ENCODE measurements at places on chromosomes 5 and 9.
A peak's percentile ranks its signal among the peaks of the same experiment; 100 is the strongest.

GRCh38 chr5:177429248-177430040, 3.0 kb downstream of the GRK6 start:
- DNase-seq = peak; percentile 81

DNA sequence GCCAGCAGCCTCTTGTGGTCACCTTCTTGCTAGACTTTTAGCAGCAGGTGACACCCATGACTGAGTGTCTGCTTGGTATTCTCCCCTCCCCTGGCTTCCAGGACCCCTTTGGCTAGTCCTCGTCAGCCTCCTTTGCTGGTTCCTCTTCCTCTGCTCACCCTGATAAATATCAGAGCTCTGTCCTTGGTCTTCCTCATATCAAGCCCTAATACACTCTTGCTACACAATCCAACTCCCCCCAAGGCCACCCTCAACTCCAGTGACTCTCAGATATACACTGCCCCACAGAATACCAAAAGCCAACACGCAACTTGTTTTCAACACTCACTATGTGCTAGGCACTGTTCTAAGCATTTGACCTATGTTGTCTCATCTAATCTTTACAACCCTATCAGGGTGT, 30.3 kb upstream of the LCP2 start:
- no peak for DNase-seq

DNA sequence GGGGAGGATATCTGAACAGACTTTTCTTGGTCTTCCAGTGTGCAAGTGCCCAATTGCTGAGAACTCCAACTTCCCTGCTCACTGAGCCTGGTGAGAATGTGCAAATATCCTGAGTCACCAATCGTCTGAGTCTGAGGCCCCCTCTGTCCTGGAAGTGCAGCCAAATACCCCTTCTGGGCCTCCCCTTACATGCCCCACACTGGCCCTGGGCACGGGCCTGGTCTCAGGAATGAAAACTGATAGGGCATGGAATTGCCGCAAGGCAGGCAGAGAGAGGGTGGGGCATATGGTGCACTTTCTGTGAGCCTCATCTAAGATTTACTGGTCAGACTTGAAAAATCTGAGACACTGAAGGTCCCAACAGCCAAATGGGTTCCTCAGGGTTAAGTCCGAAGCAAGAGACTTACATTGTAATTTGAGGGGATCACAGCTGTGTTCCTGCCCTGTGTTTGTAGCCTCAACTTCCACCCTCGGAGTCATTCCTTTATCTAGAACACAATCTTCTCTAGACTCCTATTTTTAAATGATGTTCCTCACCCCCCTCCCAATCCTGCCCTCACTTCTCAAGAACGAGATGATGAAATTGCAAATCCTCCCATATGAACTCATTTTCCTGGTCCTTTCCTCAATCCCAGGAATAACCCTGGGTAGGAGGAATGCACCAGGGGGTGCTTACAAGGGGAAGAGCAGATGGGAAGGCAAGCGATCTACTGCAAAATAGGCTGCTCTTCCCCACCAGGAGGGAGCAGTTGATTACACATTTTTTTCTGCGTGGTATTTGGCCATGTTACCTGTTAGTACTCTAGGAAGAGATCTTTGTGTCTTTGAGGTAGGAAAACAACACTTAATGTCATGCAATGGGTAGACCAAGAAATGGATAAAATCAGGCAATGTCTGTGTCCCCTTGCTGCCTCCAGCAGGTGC, 34.6 kb upstream of the ARHGAP26 start:
- no peak for DNase-seq

GRCh38 chr9:8890695-8891094, 1091.1 kb upstream of the DMAC1 start:
- no peak for DNase-seq

- no peak for DNase-seq
Measured at GRCh38 chr5:93746406-93747056, 5.1 kb upstream of the POU5F2 start.

- DNase-seq = no peak
Measured at GRCh38 chr5:35884773-35885172, 28.1 kb downstream of the IL7R start.

GRCh38 chr9:131703697-131704096, 36.2 kb downstream of the RAPGEF1 start:
- DNase-seq = no peak

DNA sequence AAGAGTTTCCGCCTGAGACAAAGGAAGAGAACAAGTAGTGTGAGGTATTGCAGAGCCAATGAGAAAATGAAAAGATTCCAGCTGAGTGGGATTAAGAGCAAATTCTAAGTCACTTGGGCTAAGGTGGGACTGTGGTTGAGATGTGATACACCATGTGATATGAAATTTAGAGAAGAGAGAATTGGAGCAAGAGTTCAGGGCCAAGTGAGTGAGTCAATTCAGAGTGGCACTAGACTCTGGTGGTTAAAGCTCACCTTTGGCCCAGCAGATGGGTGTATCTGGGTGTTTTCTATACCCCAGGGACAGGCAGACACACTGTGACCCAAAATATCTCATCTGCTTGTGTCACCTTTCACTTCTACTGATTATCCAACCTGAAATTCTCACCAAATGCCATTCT, 368.1 kb downstream of the KCNN2 start:
- DNase-seq = no peak

GRCh38 chr5:1495525-1495897, 28.2 kb downstream of the LPCAT1 start:
- no peak for DNase-seq

- no peak for DNase-seq
Measured at GRCh38 chr9:37970301-37971107, 66.6 kb upstream of the SLC25A51 start.

- DNase-seq = no peak
Measured at GRCh38 chr5:60568646-60569045, 131.3 kb downstream of the DEPDC1B start.

GRCh38 chr5:172626031-172626581, 15.0 kb upstream of the NEURL1B start:
- no peak for DNase-seq

DNA sequence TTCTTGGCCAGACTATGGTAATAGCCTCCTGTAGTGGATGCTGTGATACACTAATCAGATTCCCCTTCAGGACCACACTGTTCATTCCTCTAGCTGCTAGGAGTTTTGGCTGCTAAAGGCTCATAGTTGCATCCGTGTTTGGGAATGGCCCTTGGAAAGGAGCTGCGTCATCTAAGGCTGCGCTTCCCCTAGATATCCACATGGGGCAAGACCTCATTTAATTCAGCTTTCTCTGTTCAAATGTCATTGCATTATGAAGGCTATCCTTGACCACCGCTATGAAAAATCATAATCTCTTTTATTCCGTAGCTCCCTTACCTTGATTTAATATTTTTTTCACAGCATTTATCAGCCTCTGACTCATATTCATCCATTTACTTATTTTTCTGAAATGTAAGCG, 258.3 kb upstream of the NR4A3 start:
- DNase-seq = no peak

DNA sequence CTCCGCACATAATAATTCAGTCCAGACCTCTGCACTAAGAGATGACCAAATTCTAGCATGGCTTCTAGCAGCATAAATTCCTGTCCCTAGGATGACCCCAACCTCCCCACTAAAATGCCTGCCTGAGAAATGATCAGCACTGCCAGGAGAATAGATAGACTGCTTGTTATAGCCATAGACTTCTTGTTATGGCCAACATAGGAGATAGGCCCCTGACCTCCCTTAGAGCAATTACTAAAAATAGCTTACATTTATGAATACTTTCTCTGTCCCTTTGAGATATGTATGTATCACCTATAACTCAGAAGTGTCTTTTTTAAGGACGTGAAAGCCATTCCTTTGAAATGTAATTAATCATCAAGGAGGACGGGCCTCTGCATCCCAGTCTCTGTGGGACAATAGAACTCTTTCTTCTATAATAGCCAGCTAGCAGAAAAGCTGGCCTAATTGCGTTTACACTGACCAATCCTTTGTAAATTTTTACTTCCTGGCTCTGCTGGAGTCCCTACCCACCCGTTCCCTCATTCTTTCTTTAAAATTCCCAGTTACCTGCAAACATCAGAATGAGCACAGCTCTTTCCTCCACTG, 1002.7 kb downstream of the CDH18 start:
- DNase-seq = no peak

GRCh38 chr9:137875846-137876245, 1.7 kb upstream of the CACNA1B start:
- no peak for DNase-seq

GRCh38 chr5:117255211-117256027, 680.8 kb upstream of the SEMA6A start:
- no peak for DNase-seq

DNA sequence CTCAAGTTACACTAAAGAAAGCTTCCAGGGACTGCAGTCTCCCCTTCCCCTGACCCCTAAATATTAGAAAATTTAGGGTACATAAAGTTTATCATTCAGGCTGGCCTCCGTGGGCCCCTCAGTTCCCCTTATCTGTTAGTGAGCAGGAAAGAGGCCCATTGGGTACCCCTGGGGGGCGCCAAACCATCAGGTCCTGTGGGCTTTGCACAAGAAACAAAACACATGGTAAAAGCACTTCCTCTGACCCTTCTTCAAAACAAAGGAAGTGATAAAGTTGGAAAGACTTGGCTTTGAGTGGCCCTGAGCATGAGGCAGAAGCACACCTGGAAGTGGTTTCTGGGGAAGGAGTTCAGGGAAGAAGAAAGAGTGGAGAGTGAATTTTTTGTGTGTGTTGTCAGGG, 213.0 kb downstream of the SMARCA2 start:
- no peak for DNase-seq

DNA sequence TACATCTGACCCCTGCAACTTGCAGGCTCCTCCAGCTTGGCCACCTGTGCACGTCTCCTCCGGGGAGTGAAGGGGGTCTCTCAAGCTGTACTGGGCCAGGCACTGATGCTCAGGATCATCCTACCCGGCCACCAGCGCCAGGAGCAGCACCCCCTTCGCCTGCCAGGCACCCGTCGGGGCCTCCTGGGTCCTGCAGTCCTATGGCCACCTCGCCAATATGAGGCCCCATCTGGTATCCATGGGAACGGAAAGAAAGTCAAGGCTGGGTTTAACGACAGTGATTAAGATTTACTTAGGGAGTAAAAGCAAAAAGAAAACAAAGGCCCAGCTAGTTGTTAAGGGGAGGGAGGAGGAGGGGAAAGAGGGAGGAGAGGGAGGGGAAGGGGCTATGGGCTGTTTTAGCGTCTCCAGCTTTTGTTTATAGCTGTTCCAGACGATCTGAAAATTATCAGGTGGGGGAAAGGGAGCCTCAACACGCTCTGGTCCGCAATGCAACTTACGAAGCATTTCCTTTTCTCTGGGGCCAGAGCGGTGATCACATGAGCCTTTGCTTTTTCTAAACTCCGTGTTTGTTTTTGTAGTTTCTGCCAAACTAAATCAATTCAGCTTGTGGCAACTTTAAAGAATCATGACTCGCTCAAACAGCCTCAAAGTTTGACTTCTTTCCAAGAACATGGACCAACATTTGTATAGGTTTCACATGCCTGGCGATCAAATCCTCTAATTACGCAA, 132.4 kb downstream of the ROR2 start:
- DNase-seq = no peak

- no peak for DNase-seq
Measured at GRCh38 chr5:181203093-181203711, 1.8 kb downstream of the TRIM7 start.

DNA sequence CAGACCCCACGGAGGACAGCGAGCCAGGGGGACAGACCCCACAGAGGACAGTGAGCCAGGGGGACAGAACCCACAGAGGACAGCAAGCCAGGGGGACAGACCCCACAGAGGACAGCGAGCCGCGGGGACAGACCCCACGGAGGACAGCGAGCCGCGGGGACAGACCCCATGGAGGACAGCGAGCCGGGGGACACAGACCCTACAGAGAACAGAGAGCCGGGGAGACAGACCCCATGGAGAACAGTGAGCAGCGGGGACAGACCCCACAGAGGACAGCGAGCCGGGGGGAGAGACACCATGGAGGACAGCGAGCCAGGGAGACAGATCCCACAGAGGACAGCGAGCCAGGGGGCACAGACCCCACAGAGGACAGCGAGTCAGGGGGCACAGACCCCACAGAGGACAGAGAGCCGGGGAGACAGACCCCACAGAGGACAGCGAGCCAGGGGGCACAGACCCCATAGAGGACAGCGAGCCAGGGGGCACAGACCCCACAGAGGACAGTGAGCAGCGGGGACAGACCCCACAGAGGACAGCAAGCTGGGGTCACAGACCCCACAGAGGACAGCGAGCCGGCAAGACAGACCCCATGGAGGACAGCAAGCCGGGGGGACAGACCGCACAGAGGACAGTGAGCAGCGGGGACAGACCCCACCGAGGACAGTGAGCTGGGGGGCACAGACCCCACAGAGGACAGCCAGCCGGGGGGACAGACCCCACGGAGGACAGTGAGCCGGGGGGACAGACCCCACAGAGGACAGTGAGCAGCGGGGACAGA, 4.4 kb upstream of the ZDHHC11 start:
- no peak for DNase-seq

- DNase-seq = no peak
Measured at GRCh38 chr5:10734037-10734709, 26.9 kb downstream of the DAP start.

GRCh38 chr5:126912616-126913200, 117.7 kb downstream of the MARCHF3 start:
- no peak for DNase-seq

GRCh38 chr5:53069626-53070025, 39.9 kb downstream of the MOCS2 start:
- no peak for DNase-seq

GRCh38 chr5:124995421-124995820, 249.0 kb upstream of the ZNF608 start:
- no peak for DNase-seq

- DNase-seq = peak; percentile 60
Measured at GRCh38 chr9:68966496-68966944, 47.4 kb downstream of the PRKACG start.

DNA sequence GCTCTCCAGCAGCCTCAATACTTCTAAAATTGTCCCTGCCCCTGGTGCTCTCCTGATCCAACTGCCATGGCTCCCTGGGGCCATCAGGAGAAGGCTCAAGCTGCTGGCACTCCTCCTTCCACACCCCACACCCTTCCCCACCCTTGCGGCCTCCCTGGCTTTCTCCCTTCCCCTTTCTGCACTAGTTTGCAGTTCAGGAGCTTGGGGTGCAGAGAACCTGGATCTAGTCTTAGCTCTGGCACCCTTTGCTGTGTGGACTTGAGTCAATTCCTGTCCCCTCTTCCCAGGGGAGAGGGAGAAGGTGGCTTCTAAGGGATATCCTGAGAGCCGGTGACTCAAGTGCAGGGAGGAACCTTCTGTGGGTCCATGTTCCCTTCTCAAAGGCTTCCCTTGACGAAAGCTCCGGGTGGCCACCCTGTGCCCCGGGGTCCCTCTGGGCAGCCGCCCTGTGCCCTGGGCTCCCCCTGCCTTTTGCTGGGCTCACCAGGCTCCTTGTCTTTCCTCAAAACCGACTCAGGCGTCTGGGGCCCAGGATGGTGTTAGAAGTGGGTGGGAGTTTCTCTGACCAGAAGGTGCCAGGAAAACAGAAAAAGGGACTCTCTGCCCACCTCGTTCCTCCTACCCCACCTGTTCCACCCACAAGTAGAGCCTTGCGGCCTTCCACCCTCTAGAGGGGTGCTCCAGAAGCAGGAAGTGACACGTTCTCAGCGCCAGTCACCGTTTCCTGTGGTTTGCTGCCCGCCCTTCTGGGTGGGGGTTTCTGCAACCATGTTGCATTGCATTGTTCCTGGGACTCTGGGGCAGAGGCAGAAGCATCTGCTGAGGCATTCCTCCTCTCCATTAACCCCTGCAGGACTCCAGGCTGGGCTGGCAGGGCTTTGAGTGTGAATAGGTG, 15.0 kb downstream of the GLIPR2 start:
- peak; percentile 80 for DNase-seq

- no peak for DNase-seq
Measured at GRCh38 chr9:18333157-18333556, 140.8 kb upstream of the ADAMTSL1 start.

GRCh38 chr5:122434205-122434970, 122.4 kb downstream of the SNCAIP start:
- DNase-seq = no peak

- DNase-seq = no peak
Measured at GRCh38 chr5:167713896-167714295, 577.5 kb upstream of the WWC1 start.

All from GM13976 (cell line).